Fibroblast of skin of back (primary cell): ENCODE measurements at places on chromosomes 3 and 15.
A peak's percentile ranks its signal among the peaks of the same experiment; 100 is the strongest.

DNA sequence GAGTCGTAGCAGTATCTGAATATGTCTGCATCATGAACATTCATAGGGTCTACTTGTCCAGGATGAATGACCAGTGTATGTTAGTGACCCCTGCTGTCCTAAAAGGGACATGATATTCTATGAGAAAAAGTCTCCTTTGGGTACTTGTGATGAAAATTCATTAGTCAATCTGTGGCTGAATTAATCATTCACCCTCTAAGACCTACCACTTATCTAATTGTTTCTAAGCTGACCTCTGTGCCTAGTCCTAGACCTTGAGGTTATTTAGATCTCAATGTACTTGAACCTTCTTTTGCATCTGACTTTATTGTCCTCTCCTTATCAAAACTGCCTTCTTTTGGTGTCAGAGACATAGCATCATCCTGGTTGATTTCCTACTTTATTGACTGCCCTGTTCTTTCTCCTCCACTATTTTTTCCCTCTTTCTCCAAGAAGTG, 799.3 kb downstream of the DIPK2A start:
- DNase-seq: peak; percentile 51

GRCh38 chr3:186425788-186426730, 64.0 kb upstream of the DGKG start:
- peak; percentile 11 for DNase-seq

DNA sequence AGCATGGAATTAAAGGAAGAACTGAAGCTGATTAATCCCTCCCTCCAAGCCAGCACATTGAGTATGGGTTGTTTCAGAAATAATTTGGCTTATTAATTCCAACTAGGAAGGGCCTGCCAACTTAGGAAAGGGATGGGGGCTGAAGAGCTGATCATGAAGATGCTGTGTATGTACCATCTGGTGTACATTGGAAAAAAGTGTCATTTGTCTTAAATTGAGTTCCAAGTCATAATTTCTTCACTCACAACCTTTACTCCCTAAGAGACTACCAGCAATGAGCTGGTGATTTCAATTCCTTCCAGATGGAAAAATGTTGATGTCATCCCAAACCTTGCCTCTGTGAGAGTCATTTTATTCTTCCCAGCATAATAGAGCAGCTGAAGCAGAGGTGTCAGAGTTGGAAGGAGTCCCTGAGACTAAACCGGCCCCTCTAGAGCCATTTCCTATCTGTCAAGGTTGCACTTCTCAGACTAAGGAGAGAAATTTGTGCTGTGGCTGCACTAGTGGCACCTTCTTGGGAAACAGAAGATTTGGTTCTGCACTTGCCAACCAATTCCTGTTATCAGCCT, 79.4 kb downstream of the GTPBP8 start:
- peak; percentile 60 for DNase-seq

DNA sequence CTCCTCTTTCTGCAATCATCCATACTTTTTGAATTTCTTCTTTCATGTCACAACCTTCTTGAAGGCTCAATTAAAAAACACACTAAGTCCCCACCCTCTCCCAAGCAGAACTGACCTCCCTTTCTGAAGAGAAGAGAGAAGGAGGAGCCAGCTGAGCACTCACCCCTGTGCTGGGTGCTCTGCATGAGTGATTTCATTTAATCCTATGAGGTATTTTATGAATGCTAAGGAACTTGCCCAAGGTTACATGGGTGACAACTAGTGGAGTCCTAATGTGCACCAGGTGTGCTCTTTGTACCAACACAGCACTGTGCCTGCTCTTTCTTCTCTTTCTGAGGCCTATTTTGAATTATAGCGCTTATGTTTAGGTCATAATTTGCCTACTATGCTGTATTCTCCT, 135.6 kb downstream of the DUT start:
- DNase-seq: no peak

DNA sequence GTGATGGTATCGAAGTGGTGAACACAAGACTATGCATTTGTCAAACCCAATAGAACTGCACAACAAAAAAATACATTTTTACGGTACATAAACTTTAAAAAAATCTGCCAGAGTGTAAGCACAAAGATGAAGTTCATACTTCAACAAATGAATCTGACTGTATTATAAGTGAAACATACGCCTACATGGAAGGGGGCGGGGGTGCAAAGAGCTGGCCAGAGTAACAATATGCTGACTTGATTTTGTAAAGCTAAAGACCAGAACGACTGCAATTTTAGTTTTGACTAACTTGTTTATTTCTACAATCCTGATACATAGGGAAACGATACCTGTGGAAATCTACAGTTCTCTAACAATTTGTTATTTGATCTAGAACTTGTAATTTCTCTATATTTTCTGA, 426.0 kb downstream of the GABRG3 start:
- DNase-seq: no peak

DNA sequence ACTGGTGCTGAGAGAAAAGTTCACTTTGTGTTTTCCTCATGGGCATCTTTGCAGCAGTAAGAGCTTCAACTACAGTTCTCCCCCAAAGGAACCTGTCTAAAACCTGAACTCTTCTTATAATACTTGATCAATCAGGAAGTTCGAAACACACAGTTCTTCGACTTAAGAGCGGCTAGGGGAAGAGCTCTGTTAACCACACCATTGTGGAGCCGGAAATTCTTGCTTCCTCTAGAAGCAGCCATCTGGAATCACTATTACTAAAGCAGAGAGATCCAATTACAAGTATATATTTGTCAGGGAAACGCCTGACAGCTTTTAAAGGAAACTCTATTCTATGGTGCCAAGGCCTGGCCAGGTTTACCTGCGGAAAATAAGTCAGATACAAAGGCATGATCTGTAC, 337.3 kb upstream of the CBLB start:
- peak; percentile 64 for DNase-seq

DNA sequence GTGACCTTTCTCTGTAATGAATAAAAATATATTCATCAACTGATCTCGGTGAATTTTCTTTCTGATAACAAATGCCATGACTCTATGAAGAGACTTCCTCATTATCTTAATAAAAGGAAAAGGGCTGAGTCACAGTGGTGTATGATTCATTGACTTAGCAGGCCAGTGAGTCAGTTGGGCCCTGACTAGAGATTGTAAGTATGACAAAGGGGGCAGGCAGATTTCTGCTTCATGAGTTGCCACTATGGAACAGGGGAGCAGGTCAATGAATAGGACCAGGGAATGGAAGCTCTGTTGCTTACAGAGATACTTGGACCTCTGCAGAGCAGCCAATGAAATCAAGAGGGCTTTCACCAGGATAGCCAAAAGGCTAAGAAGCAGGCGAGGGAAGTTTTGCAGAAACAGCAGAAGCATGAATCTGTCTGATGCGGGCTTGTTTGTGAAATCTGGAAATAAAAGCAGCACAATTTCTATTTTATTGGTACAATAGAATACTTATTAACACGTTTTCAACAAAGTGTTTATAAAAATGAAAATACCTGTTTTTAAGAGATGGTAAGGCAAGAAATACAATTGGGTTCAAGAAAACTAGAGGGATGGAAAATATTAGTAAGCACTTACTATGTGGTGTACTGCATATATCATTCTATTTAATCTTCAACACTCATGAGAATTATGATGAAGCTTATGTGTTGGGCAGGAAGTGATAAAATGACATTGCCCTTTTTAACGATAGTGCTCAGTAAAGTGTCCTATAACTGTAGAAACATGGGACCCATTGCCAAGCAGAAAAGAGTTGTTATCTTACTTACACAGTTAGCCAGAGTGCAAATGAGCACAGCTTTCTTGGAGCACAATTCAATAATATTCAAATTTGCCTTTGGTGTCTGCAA, 169.8 kb upstream of the MYRIP start:
- DNase-seq: peak; percentile 97

DNA sequence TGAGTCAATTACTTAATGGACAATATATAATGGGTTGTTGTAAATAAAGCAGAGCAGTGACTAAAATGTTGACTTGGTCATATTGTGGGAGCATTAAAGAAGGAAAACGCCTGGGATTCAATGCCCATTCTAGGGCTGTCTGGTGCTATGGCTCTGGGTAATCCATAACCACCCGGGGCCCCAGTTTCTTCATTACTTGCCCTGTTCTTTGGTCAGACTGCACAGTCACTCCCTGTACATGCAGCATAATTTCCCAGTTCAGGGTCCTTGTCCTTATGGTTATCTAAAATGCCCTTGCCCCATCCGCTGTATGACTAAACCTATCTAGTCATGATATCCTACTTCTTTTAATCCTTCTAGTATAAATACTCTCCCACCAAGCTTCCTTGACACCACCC, 27.5 kb upstream of the DENND4A start:
- peak; percentile 25 for DNase-seq

DNA sequence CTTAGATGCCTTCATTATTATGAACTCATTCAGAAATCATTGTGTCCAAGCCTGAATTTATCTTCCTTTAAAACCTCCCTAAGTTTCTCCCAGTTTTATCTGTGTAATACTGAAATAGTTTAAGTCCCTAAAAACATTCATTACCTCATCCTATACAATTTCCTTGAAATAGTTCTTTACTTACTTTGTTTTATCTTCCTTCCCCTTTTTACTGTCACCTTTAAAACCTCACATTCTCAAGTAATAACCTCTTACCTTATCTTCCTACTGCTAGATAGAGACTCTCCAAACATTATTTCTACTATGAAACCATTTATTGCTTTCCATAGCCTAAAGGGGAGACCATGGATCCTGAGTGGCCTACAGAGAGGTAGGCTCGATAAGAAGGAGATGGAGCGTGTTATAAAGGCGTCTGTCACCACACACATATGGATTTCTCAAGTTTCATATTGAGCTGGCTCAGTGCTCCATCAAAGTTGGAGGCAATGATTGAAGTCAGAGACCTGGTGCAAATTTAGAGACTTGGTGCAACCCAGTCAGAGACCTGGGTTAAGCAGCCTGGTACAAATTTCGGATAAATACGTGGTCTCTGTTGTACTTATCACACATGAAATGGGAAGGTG, 140.4 kb downstream of the NFKBIZ start:
- no peak for DNase-seq

GRCh38 chr3:197520311-197521276, 35.2 kb downstream of the BDH1 start:
- peak; percentile 62 for DNase-seq

DNA sequence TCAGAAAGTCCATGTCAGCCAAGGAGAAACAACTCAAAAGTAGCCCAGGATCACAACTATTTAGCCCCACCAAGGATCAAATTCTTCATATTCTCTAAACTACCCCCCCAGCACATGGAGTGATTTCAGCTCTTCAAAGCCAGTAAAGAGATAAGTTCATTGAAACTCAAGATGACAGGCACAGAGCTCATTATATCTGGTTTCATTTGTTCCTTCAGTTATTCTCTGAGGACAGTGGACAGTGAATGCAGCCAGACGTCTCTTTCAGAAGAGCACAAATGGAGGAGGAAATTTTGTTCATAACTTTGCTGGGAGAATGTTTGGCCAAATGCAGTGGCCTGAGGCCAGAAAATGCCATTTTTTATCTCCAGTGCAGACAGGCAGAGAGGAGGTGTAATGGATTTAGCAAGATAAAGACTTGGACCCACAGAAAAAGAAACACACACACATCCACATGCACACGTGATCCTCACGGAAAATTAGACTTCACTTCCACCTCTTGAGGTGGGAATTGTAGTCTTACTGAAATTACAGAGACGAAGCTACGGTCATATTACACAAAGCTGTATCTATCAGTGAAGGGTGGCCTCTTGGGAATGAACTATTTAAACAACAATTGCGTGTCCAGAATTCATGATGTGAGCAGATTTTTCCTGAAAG, 64.6 kb downstream of the HES1 start:
- no peak for DNase-seq

- peak; percentile 37 for DNase-seq
These were observed 225 bp downstream of the RHOA start for GRCh38 chr3:49411535-49411967.

- peak; percentile 61 for DNase-seq
These were observed 19.4 kb downstream of the ZNF80 start for GRCh38 chr3:114218006-114218405.

DNA sequence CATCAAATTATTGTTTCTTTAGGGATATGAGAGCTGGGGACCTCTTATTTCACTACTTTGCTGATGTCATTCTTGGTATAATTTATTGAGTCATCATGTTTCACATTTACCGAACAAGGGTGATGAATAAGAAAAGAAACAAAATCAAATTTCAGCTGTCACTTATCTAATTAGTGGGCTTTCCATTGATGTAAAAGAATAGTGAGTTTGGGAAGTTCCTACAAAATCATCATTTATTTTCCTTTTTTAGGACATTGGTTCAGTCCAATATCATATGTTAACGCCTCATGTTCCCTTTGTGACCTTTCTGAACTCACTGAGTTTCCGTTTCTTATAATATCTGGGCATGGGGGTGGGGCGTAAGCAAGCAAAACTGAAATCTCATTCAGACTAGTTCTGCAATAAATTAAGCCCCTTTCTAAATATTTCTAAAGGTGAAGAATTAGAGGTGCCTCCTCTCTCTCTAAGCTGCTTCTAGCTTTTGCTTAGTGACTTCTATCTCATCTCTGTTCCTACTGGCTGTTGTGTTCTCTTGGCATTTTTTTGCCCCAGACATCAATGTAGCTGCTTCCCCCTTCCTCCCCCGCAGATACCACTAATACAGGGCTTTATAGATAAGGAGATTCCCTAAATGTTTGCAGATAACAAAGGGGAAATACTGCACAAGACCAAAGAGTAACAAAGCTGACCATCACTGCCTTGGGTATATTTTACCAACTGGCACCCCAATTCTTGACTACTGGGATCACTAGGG, 238.0 kb upstream of the CTNNB1 start:
- no peak for DNase-seq

GRCh38 chr3:29143151-29143550, 137.7 kb upstream of the RBMS3 start:
- no peak for DNase-seq

DNA sequence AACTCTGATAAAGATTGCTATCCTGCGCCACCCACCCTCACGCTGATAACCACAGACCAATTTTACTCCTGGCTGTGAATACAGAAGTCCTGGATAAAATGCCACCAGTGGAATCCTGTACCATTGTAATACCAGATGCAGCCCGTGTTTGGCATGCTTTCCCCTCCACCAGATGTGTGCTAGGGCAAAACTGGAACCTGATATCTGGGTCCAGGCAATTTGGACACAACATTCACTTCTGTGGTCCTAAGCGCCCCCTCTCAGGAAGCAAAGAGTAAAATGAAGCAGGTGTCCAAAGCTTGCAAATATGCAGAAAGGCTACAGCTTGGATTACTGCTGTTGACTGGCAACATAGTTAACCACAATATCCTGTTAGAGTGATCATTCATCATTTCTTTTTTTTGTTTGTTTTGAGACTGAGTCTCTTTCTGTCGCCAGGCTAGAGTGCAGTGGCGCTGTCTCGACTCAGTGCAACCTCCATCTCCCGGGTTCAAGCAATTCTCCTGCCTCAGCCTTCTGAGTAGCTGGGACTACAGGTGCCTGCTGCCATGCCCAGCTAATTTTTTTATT, 32.8 kb downstream of the LOXL1 start:
- peak; percentile 46 for DNase-seq

DNA sequence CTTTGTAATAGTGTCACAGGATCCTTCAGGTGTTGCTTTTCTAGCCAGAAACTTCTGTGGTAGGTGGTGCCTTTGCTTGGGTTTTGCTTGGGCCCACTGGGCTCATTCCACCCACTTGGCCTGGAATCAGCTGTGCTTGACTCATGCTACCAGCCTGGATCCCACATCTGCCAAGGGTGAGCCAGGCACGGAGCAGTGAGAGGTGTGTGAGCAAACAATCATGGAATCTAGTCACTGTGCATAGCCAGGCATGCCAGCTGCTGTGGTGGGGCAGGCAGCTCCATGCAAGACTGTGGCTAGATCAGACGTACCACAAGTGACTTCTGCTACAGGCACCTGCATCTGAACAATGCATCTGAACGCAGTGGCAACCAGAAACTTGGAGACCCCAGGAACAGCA, 275.9 kb downstream of the UBE2E2 start:
- DNase-seq: no peak

GRCh38 chr3:189685291-189685690, 54.1 kb downstream of the TP63 start:
- peak; percentile 25 for DNase-seq
